Cerebellum (tissue), 4 donors: ENCODE measurements at places on chromosomes 12 and 14. TPM values are rescaled to one million over a fixed set of nuclear protein-coding genes. Genes with fewer than 3 reads are reported as not detected.

DNA sequence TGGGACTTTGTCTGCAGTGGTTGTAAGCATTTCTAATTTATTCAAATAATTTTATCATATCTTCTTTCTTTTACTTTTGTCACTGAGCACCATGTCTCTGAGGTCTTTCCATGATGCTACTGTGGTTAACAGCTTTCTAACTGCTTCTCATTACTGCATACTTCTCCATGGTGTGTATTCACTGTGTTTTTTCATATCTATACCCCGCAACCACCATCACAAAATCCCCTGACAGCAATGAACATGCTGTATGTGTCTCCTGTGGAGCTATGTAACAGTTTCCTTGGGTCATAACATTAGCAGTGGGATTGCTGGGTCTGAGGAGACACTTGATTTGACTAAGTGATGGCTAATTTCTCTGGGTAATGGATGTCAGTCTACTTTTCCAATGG, 29.2 kb upstream of the CHST11 start:
- no peak for DNase-seq

OTUB2 gene
- total RNA-seq = 6.3 TPM

KERA gene
- 10.0 TPM for total RNA-seq

CIDEB gene
- total RNA-seq = 5.8 TPM
